ENCODE measurements at places on chromosomes 1 and 21. TPM values are rescaled to one million over a fixed set of nuclear protein-coding genes. Genes with fewer than 3 reads are reported as not detected.
A peak's percentile ranks its signal among the peaks of the same experiment; 100 is the strongest.

Gene ELF3
- 0.56 TPM for total RNA-seq

Gene NBPF6
- not detected for total RNA-seq

- peak; percentile 90 for DNase-seq
Observed at GRCh38 chr1:90114521-90115141, 119.7 kb downstream of the ZNF326 start.

- no peak for DNase-seq
Observed at GRCh38 chr1:235643837-235644692, 5.5 kb downstream of the GNG4 start.

DNA sequence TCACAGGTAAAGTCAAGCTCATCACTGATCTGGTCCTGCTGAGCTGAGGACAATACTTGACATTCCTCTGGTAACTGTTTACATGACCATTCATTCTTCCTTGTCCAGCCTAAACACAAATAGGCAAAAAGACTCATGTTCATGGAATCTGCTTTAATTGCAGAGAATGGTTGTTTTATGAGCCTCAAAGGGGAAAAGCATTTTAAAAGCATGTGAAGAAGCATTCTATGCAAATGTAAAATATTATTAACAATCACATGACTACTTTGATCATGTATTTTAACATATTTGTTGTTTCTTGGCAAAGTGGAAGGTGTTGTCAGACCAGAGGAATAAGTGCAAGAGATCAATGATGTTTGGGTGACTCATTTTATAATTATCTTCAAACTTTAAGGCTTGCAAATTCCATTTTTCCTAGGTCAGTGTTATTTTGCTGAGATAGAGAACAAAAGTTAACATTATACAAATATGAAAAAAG lies 133.7 kb downstream of the RUNX1 start:
- DNase-seq: no peak

- DNase-seq: no peak
Observed at GRCh38 chr1:248818505-248819374, 7.0 kb downstream of the SH3BP5L start.

- no peak for DNase-seq
Observed at GRCh38 chr1:54811739-54812655, 10.9 kb upstream of the TTC22 start.

Gene FMOD
- 0.35 TPM for total RNA-seq

DNA sequence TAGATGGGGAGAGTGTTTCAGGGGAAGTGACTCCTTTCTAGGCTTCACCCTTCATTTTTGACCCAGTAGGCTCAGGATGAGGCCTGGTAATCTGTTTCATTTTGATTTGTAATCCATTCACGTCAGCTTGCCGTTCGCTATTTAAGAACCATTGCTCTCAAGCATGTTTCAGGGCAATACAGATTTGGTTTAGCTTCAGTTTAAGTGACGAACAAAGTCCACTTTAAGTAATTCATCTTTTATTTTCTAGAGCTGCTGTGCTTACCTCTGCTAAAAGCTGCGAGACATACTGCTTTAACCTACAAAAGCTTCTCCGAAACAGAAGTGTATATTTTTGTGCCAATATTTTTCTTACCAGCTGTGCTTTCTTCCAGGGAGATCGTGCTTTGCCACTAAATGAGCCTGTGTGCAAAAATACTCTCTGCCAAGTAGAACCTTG lies 8.9 kb upstream of the FMO3 start:
- no peak for DNase-seq

DNA sequence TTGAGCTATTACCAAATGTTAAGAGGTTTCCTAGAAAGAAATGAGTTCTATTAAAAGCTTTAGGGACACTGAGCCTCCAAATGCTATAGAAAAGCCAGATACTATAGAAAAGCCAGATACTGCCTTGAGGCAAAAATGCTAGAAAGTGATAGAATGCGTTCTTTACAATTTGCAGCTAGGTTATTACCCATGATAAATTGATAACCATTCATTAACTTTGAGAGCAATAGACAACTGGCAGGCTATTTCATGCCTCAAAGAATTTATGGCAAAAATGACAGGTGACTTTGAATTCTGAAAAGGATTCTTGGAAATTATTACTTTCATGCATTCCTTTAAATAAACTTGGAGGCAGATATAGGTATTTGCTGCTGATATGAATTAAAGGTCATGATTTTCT lies 51.6 kb downstream of the SMYD3 start:
- DNase-seq: no peak

GRCh38 chr1:89005286-89006151 lies 13.1 kb upstream of the KYAT3 start:
- no peak for DNase-seq

GRCh38 chr1:55572878-55573734 lies 357.9 kb upstream of the USP24 start:
- no peak for DNase-seq

DNA sequence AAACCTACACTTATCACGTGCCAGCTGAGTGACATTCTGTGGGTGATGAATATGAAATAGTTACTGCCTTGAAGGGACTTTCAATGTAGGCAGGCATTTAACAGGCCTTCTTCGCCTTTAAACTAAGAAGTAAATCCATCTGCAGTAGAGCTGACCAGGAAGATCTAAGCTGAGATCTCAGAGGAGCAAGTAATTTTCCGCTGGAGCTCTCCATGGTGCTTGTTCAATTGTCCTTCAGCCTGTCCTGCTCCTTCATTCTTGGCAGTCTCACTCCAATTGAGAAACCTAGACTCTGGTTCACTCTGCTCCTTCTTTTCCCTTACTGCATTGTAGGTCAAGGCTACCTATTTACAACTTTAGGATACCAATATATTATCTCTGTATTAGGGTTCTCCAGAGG lies 183.5 kb downstream of the HMCN1 start:
- peak; percentile 43 for DNase-seq

- no peak for DNase-seq
Observed at GRCh38 chr1:57109247-57109646, 143.4 kb upstream of the C8B start.

DNA sequence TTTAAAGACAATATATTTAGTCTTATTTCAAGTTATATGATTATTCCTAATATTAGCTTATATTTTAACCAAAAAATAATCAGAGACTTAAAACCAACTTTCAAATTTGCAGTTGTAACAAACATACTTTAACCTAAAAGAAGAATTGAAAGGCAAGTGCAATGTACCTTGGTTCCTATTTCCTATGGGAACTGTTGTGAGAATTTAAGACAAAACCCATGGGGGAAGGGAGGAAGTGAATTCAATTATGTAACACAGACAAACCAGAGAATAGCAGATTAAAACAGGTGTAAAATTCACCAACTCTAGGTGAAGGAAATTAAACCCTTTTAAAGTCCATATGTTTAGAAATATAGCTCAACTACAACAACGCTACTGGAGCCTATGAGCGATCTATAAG lies 22.6 kb upstream of the CR2 start:
- DNase-seq: no peak

GRCh38 chr1:8651236-8651890 lies 166.1 kb downstream of the RERE start:
- no peak for DNase-seq

- DNase-seq: no peak
Observed at GRCh38 chr1:110067479-110067892, 3.0 kb downstream of the ALX3 start.

Gene HFM1
- total RNA-seq: 1.3 TPM

DNA sequence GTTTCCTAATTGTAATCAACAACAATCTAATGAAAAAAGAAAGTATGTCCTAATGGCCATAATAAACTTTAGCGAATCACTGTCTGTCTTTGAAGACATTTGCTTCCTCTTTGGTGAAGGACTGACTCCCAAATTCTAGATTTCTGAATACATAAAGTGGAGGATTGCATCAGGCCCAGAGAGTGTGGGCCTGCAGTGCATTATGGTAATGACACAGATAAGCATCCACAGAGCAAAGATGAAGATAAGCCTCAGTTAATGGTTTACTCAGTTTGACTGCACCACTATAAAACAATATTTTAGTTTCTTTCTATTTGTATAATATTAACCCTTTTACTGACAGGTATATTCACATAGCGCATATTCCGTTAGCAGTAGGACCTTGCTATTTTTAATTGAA lies 365.5 kb downstream of the KCTD3 start:
- DNase-seq: no peak

- no peak for DNase-seq
Observed at GRCh38 chr1:172376431-172376830, 44.1 kb upstream of the C1orf105 start.

- DNase-seq: no peak
Observed at GRCh38 chr1:178127482-178128191, 33.7 kb downstream of the RASAL2 start.
